NCI-H774 (cell line): ENCODE measurements at places on chromosomes 7 and 10.
A peak's percentile ranks its signal among the peaks of the same experiment; 100 is the strongest.

GRCh38 chr7:130492523-130493274 lies 814 bp downstream of the MEST start:
- no peak for DNase-seq

- no peak for DNase-seq
Observed at GRCh38 chr7:101273206-101273605, 28.3 kb upstream of the FIS1 start.

GRCh38 chr7:139813151-139813550 lies 15.9 kb upstream of the TBXAS1 start:
- DNase-seq, result no peak

DNA sequence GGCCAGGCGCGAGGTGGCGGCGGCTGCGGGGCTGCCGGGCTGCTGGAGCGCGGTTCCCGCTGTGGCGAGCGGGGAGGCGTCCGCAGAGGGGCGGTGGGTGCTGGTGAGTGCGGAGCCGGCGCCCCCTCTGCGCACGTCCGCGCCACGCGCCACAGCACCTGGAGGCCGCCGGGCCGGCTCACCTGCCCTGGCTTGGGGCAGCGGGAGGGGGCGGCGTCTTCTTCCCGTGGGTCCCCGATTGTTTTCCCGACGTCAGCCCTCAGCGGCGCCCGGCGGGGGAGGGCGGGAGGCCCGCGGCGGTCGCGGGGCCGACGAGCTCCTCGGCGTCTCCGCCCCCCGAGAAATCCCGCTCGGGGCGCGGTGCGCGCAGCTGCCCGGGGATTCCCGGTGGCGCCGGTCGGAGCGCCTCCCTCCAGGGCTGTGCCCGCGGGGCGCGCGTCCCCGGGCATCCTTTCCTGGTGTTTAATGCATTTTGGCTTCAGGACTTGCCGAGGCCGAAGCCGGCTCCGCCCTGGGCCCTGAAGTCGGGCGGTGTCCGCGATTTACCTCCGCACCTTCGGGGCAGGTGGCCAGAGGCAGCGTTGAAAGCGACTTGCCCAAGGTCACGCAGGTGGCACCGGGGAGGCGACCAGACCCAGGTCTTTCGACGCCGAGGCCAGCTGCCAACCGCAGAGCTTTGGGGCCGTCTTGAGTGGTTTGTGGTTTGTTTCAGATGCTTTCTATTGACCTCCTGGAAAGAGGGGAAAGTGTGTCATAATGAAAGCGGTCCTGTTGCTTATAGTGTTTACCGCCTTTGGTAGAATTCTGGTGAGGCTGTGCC lies 561 bp downstream of the PLEKHA1 start:
- DNase-seq, result peak; percentile 45

- DNase-seq, result no peak
Observed at GRCh38 chr10:119663866-119664698, 12.9 kb downstream of the BAG3 start.

DNA sequence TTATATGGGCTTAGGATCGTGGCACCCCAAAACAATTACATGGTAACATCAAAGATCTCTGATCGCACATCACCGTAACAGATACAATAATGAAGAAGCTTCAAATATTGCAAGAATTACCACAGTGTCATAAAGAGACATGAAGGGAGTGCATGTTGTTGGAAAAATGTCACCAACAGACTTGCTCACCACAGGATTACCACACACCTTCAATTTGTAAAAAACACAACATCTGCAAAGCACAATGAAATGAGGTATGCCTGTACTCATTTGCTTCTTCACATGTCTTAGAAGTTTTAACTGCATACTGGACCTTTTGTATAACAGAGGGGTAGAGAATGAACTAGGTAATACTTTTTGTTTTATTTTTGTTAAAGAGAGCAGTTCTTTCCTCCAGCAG lies 96.6 kb downstream of the TPST1 start:
- no peak for DNase-seq

DNA sequence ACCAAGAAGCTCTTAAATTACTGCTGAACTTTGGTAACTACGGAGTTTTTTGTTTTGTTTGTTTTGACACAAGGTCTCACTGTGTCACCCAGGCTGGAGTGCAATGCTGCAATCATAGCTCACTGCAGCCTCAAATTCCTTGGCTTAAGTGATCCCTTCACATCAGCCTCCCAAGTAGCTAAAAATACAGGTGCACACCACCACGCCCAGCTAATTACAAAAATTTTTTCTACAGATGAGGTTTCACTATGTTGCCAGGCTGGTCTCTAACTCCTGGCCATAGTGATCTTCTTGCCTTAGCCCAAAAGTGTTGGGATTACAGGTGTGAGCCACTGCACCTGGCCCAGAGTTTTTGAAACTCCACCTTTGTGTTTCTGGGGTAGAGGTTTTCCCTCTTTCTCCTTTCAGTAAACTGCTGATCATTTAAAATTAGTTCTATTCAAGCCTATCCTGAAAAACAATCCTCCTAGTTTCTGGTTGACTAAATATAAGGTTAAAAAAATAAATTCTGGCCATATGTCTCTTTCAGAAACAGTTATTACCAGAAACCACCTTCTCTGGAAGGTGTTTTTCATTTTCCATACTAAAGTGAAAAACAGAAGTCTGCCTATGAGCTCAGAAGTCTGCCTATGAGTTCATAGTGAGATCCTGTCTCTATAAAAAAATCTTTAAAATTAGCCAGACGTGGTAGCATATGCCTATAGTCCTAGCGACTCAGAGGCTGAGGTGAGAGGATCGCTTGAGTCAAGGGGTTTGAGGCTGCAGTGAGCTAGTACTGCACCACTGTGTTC lies 63.9 kb downstream of the VOPP1 start:
- no peak for DNase-seq

DNA sequence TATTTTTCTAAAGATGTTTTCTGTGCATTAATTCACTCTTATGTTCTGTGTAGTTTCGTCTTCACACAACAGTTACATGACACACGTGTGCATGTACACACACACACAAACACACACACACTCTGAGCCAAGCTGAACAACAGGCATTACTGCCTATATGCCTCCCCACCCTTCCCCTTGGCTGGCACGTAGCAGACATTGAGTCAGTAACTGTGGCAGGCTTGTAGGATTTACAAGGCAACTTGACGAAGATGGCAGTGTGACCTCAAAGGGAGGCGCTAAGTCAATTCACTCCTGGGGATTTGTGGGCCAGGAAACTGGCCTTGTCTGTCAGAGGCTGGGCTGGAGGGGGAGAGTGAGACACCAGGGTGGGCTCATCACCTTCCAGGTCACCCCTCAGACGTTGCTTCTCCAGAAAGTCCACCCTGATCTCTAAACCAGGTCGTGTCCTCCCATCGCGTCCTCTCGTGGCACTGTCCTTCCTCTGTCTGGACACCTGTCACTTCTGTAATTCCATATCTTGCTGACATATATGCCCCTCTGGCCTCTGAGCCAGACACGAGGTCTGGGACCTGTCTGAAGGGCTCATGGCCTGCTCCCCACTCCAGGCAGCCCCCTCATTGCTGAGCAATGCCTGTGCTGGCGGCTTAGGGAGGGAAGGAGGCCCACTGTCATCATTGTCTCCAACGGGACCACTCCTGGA lies 41.1 kb upstream of the INPP5A start:
- no peak for DNase-seq

DNA sequence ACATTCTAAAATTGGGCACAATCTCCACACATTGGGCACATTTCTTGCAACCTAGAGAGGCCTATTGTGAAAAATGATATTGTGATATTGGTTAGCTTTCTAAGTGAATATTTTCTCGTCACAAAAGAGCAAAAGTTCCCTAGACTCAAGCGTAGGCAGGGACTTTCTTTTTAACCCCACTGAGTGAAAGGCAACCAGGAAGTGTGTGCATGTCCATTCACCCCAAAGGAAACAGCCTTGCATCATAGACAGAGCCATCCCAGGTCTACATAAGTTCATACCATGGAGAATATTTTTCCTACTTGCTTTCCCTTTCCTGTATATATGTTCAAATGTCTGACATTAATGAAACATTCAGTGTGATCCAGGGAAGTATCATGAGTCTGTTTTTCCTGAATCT lies 84.2 kb upstream of the AGBL3 start:
- DNase-seq, result no peak

GRCh38 chr10:43075612-43076003 lies 1.3 kb upstream of the RET start:
- DNase-seq, result no peak

DNA sequence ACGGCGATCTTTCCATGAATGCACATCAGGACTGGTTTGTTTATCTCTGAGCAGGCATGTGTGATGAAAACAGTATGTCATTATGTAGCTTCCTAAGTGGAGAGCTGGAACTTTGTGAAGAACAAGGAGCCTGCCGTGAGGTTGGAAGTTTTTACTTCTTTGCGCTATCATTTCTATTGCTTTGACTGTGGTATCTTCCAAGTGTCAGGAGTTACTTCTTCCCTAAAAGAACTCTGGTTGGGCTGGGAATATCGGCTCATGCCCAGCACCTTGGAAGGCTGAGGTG lies 167.4 kb upstream of the AHR start:
- DNase-seq, result no peak

DNA sequence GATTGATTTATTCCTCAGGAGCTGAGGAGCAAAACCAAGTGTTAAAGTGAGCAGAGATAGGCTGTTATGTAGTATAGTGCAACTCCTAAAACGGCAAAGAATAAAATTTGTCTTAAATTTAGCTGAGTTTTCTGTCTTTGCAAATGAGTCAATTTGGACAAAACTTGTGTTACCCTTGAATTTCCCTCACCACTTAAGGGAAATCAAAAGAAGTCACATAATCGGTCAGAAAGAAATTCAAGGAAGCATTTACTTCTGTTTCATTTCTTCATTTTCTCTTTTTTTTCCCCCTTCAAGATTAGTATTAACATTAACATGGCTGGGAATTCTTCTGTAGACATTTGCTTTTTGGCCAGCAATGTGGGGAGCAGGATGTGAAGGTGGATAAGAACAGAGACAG lies 13.9 kb downstream of the LSMEM1 start:
- no peak for DNase-seq

- no peak for DNase-seq
Observed at GRCh38 chr7:20545016-20545415, 70.5 kb upstream of the ABCB5 start.

- no peak for DNase-seq
Observed at GRCh38 chr7:148698007-148698396, 701 bp upstream of the CUL1 start.

DNA sequence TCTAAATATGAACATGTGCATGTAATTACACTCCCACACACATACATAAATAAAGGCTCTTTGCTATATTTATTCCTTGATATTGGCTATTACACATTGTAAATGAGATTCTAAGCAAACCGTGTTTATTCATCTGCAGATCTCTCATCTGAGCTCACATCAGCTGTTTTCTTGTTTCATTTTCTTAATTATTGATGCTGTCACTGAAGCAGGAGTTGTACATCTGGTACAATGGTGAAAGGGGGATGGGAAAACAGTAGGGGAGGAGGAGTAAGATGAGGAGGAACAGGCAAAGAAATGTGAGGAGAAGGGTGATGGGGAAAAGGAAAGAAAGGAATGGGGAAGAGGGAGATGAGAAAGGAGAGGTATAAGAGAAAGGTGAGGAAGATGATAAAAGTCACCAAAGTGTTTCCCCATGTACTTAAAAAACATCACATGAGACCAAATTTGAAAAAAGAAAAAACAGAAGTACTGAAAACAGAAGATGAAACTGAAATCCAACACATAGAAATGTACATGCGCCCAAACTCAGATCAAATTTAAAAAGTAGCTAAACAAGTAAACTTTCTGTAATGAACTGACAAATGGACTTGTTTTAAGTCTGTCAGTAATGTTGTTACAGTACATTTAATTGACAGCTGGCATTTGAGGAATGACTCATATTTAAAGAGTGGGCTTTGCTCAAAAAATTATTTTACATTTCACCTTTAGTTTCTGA lies 472.2 kb downstream of the ARL4A start:
- no peak for DNase-seq

GRCh38 chr7:73438547-73439409 lies 5.2 kb downstream of the FZD9 start:
- no peak for DNase-seq

- DNase-seq, result no peak
Observed at GRCh38 chr7:25495342-25496250, 267.3 kb upstream of the NPVF start.

DNA sequence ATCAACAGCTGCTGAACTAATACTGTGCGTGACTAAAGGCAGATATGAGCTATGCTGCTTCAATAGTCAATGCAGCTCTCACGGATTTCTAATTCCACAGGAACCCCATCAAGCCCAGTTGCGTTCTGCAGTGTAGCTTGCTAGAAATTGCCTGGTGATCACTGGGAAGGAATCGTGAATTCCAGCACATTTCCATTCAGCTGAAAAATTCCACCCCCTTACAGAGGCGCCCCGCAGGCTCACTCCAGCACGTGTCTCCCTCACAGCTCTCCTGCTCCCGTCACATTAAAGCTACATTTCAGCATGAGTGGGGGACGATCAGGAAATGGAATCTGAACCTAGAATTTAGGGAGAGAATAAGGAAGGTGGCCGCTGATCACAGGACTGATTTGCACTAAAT lies 534.8 kb downstream of the TCERG1L start:
- DNase-seq, result no peak

GRCh38 chr10:61350794-61351193 lies 102.4 kb downstream of the TMEM26 start:
- no peak for DNase-seq

- DNase-seq, result no peak
Observed at GRCh38 chr7:126443951-126444350, 808.8 kb downstream of the GRM8 start.

DNA sequence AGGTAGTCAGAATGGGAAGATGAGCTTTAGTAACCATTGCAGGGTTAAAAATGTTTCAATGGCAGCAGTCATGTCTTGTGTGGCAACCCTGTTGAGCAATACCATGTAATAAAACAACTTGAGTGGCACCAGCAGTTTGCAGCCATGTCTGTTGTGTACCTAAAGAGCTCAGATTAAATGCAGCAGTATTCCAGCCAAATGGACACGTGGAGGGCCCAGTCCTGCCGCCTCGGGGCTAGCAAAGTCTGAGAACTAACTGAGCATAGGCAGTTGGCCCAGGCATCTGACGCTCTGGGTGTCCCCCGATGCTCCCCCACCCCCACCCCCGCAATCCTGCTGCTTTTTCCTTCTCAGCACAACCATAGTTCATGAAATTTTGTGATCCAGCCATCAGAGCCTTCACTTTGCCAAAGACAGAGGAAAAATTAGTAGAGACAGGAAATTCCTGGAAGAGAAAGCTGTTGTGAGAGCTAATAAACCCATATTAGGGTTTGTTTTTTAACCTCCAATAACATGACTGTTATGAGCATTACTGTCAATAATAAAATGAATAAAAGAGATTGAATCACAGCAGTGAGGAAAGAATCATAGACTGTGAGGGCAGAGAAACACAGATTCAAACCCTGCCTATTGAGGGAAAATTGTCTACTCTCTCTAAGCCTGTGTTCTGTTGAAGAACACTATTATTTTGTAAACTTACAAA lies 220.6 kb upstream of the RHOBTB1 start:
- DNase-seq, result peak; percentile 21

GRCh38 chr7:2542011-2542915 lies 13.1 kb downstream of the BRAT1 start:
- DNase-seq, result no peak

DNA sequence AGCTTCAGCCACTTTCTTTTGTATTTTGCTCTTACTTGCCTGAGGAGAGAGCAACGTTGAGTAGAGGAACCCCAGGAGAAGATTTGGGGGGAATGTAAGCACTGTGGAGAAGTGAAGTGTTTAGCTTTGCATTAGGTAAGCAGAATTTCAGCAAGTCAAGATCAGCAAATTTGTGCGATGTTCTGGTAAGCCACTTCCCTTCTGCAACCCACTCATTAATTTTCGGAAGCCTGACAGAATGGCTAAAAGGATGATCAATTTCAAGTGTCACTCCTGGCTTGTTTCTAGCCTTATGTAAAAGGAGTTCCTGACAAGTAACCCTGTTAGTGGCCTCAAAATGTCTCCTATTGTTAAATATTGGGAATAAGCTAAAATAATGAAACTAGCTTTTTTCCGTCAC lies 48.5 kb upstream of the NXPH1 start:
- DNase-seq, result no peak
